Cortex of kidney (tissue), 1 donor: ENCODE measurements at places on chromosomes 3 and 15.

- DNase-seq, result no peak
Observed at GRCh38 chr3:47407896-47408838, 27.3 kb downstream of the PTPN23 start.

DNA sequence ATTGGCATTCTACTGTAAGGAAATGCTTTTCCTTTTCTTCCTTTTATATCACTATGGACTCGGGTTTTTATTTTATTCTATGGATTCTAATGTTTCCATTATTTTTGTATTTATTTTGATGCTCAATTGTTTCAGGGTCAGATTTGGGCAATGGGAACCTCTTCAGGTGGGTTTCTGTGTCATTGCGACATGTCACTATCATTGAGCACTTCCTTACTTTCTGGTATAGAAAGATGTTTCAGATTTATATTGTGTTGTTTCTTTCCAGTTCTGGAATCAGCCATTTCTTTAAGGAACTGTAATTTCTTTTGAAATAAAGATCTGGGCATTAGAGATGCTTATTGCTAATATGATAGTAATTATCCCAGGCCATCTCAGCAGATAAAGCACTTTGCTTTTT, 21.8 kb downstream of the GALK2 start:
- DNase-seq, result no peak

DNA sequence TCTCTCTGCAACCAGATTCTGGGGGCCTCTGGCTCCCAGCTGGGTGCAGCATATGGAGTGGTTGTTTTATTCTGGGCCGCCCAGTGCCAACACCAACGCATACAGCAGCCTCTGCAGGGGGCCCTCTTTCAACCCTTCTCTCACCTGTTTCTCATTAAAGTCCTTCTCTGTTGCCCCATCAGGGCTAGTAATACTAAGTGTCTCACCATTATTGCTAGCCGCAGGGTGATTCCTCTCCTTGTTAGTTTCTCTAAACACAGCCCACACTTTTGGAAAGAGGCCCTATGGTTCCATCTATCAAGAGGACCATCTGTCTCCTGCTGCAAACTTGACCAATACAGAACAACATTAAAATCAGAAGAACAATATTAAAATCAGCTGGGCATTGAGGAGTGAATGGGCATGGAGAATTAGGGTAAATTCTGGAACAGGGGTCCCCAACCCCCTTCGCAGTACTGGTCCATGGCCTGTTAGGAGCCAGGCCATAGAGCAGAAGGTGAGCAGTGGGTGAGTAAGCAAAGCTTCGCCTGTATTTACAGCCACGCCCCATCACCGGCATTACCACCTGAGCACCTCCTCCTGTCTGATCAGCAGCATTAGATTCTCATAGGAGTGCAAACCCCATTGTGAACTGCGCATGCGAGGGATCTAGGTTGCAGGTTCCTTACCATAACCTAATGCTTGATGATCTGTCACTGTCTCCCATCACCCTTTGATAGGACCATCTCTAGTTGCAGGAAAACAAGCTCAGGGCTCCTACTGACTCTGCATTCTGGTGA, 36.5 kb downstream of the ALS2CL start:
- DNase-seq, result no peak

DNA sequence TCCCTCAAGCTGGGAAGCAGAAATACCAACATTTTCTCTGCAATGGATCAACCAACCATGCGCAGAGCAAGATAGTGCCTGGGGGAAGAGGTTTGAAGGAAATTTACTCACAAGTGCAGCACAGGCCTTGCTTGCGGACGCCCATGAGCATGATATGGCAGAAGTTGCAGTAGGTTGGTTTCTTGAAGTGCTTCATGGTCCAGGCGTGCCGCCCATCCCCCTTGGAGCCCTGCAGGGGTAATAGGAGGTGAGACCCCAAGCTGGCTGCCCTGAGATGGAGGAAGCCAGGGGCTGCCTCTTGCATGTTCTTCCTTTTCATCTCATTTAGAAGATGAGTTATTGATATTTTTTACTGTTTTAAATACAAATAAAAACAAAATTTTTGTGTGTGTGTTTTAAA, 86.6 kb downstream of the DGKG start:
- DNase-seq, result no peak

GRCh38 chr3:64355401-64355807, 130.1 kb upstream of the PRICKLE2 start:
- no peak for DNase-seq

DNA sequence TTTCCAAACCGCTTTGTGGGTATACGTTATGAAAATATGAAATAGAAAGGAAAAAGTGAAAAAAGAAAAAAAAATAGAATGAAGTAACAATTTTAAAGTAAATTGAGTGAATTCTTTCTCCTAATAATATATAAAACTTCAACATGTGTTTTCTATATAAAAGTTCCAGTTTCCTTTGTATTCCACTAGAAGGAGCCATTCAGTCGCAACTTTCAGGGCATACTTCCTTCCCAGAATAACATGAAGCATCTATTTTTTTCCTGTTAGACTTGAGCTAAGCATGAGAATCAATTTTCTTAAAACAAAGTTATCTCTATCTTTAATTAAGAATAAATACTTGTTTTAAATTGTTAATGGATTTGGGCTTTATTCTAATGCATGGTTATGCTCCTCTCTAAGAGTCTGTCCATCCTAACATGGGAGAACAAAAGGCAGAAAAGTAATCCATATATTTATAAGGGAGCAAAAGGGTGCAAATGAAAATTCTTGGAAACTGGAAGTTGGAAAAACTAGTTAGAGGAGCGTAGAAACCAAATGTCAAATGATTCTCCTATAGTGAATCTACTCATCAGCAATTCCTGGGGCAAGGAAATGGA, 16.0 kb upstream of the VGLL3 start:
- no peak for DNase-seq

- no peak for DNase-seq
Observed at GRCh38 chr3:197425485-197426120, 127.2 kb upstream of the DLG1 start.

- no peak for DNase-seq
Observed at GRCh38 chr3:150469031-150469930, 61.2 kb downstream of the TSC22D2 start.

DNA sequence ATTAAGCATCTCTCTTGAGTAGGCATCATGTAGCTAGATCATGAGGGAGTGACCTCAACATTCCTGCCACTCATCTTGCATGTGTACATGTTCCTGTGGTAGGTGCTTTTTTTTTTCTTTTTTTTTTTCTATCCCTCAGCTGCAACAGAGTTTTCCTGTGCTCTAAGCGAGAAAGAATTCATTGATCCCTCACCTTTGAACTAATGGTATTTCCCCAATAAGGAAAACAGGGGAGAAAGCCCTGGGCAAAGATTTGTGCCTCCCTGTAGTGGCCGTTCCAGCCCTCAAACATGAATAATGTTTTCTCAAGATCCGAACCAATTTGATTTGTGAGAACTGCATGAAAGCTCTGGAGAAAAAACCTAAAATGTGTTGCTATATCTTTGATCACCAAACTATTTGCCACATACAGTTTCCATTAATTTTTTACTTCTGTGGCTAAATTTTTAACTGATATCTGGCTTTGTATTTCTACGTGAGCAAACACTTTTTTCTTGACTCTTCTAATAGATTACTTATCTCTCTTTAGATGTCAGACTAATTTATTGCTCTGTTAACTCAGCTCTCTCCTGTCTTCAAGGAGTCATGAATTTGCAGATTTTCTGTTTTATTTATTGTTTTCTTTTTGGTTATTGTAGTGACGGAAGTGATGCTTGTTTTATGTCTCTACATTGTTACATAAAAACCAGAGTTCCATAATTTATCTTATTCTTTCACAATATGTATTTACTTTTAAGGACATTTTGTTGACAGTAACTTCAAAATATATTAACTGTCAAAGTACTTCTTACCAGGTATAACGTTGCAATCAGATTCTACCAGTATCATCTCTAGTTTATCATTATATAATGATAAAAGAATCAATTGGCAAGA, 1396.5 kb downstream of the OTOL1 start:
- no peak for DNase-seq

DNA sequence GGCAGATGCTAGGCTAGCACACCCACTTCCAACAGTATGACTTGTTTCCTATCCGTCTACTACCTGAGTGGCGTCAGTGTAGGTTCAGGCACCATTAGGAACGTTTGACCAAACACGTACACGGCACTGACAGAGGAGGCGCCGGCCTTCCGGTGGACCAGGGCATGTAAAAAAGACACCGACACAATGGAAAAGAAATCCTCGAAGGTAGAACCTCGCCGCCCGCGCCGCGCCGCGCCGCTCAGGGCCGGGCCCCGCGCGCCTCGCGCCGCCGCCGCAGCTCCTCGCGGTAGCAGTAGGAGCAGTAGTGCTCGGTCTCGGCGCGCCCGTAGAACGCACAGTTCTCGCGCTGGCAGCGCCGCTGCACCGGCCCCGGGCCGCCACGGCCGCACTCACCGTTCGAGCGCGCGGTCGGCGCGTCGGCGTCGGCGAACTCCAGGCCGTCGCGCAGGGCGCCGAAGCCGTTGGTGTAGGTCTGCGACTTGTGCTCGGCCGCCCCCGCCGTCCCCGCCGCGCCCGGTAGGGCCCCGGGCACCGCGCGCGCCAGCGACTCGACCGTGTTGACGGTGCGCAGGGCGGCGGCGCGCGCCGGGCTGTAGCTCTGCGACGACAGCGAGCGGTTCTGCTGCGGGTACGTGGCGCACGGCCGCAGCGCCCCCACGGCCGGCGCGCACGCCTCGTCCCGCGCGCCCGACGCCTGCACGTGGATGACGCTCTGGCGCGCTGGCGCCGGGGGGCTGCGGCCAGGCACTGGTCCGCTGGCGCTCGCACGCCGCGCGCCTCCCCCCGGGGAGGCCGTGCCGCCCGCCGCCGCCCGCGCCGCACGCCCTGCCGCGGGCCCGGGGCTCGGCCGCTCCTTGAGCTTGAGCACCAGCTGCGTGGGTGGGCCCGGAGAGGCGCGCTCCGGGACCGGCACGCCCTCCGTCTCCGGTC, 156.7 kb downstream of the KLF13 start:
- DNase-seq, result no peak
